Activated naive CD8-positive, alpha-beta T cell treated with anti-CD3 and anti-CD28 coated beads, Interleukin-2, amount 10 ng/mL, durations not matched to agents 7 days and 5 days (primary cell): ENCODE measurements at places on chromosomes 11 and 22. TPM values are rescaled to one million over a fixed set of nuclear protein-coding genes. Genes with fewer than 3 reads are reported as not detected.

- H3K4me1 ChIP-seq = peaks cover 54% of the 10 kb centered on the region
- H3K4me3 ChIP-seq = peak overlapping the region; percentile 82
- H3K27ac ChIP-seq = peak overlapping the region; percentile 98
- H3K36me3 ChIP-seq = peaks cover 6% of the 10 kb centered on the region
Measured at GRCh38 chr22:24153353-24153752, 27.9 kb upstream of the SUSD2 start.

DNA sequence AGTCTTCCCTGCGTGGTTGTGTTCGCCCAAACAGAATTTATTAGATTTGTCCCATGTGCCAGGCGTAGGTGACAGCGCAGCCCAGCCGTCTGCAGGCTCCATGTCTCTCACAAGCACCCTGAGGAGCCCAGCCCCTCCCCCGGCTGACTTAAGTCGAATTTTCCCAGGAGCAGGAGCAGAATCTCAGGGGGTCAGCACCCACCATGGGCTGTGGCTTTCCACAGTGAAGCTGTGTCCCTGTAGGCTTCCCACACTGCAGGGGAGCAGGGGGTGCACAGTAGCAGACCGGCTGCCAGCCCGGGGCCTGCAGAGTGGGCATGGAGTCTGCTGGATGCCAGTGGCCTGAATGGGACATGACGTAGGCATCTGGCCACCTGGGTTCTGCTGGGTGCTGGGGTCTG lies 16.0 kb downstream of the PARVG start:
- peaks cover 41% of the 10 kb centered on the region for H3K4me1 ChIP-seq
- H3K36me3 ChIP-seq = peaks cover 45% of the 10 kb centered on the region
- no peaks in the 10 kb centered on the region for H3K27me3 ChIP-seq
- H3K4me3 ChIP-seq = no peak overlapping the region

- H3K36me3 ChIP-seq = no peaks in the 10 kb centered on the region
- H3K27ac ChIP-seq = no peak overlapping the region
- no peaks in the 10 kb centered on the region for H3K4me1 ChIP-seq
- DNase-seq = no peak
- peaks cover 10% of the 10 kb centered on the region for H3K27me3 ChIP-seq
- H3K4me3 ChIP-seq = no peak overlapping the region
Measured at GRCh38 chr11:70511345-70511744, 113.0 kb downstream of the CTTN start.

DNA sequence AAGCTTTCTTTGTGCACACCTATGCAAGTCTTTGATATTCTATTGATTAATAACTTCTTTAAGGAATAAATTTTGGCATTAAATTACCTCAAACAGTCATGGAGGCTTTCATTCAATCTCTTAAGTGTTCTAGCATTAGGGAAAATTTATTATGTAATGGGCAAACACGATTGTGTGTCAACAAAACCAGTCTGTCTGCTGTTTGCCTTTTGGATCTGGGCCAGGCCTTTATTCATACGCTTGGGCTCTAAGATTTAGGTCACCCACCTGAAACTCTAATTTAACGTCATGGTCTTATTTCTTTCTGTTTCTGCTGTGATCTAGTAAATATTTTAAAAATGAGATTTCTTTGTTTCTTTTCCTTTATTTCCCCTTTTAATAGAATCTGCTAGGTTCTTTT lies 1270.6 kb downstream of the LRRC4C start:
- DNase-seq = no peak
- H3K4me1 ChIP-seq = no peaks in the 10 kb centered on the region
- no peak overlapping the region for H3K27ac ChIP-seq
- H3K27me3 ChIP-seq = no peaks in the 10 kb centered on the region
- no peaks in the 10 kb centered on the region for H3K36me3 ChIP-seq

The OR8D1 gene
- total RNA-seq = not detected

The OR10D3 gene
- total RNA-seq = not detected
